ENCODE measurements at places on chromosomes 2 and 18. TPM values are rescaled to one million over a fixed set of nuclear protein-coding genes. Genes with fewer than 3 reads are reported as not detected.

The DNER gene
- total RNA-seq, result 0.41 TPM

The PTCD3 gene
- total RNA-seq, result 68.1 TPM

The KCNE4 gene
- 2.2 TPM for total RNA-seq

The SULT1C4 gene
- 1.6 TPM for total RNA-seq

The SERPINB4 gene
- total RNA-seq, result 0.13 TPM

DNA sequence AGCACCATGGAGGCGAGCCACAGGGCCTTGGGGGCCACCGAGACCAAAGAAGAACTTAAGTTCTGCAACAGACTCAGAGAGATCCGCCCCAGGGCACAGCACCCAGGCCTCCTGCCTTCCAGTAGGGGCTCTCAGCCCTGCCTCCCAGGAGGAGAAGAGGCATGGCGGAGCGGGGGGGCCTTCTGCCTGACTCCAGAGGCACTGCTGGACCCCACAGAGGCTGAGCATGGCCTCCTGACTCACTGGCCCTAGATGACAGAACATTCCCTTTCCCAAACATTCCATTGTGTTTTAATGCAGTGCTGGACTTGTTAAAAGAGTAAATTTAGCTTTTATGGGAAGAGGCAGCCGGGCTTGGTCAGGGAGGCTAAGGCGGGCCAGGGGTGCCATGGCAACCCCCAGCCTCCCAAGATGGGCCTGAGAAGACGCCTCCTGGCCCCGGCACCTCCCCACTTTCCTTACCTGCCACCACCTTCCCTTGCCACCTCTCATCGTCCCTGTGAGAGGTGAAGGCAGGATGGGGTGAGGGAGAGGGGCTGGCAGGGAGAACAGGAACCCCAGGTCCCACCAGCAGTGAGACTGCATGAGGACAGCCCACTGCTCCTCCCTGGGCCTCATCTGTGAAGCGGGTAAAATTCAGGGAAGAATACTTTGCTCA is 65.4 kb downstream of the SMAD7 start:
- no peak for DNase-seq

- no peak for DNase-seq
Measured at GRCh38 chr2:211176514-211177141, 620.2 kb downstream of the CPS1 start.

DNA sequence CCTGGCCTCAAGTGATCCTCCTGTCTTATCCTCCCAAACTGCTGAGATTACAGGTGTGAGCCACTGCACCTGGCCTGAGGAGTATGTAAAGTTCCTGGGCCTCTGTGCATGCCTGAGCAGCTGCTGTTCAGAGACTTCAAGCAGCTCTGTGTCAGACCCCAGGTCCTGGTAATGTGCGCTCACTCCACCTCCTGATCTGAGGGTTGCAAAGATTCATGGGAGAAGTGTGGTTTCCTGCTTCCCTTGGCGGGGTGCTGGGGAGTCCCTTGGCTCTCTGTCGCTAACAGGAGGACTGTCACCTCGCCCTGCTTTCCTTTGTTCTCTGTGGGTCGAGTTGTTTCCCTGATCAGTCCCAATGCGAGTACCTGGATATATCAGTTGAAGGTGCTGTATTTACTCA is 8.6 kb upstream of the IL36A start:
- no peak for DNase-seq

DNA sequence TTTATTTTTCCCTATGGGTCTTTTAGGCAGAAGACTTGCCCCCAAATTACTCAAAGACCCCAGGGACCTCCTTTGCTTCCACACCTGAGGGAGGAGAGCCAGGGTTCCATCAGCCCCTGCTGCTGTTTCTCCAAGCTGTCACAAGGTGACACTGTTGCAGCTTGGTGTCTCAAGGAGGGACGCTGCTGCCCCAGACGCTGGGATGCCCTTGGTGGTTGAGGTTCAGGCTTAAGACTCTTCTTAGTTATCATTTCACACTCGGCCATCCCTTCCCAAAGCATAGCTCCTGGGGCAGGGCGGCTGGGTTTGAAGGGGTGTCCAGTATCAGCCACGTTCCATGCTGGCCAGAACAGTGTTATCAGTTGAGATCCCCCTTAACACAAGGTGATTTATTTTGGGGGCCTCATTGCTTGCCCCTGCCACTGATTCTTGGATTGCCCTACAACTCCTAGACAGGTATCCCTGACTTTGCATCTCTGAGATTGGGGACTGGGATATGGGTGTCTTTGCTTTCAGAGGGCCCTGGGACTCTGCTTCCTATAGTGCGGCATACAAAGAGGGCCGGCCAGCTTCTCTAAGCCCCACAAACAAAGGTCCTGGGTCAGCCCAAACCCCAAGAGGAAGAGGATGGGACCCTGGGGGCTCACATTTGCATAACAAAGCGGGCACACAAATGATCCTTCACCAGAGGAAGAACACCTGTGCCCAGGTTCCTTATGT is 22.7 kb downstream of the GPR55 start:
- DNase-seq, result no peak

- no peak for DNase-seq
Measured at GRCh38 chr18:24239341-24239740, 100.5 kb downstream of the CABYR start.

DNA sequence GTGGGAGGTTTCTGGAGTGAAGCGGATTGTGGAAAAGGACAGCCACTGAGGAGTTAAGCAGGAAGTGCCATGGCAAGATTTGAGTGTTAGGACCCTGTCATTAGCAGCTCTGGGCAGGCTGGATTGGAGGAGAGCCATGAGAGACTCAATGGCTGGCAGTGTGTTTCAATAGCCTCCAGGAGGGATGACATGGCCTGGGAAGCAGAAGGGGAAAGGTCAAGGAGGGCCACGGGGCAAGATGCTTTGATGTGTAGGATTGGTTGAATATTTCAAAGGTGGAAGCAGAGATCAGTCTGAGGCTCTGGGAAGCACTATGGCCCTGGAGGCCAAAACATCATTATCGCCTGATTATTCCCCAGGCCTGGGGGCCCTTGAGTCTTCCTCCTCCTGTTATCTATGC is 229.0 kb upstream of the HS6ST1 start:
- DNase-seq, result no peak

DNA sequence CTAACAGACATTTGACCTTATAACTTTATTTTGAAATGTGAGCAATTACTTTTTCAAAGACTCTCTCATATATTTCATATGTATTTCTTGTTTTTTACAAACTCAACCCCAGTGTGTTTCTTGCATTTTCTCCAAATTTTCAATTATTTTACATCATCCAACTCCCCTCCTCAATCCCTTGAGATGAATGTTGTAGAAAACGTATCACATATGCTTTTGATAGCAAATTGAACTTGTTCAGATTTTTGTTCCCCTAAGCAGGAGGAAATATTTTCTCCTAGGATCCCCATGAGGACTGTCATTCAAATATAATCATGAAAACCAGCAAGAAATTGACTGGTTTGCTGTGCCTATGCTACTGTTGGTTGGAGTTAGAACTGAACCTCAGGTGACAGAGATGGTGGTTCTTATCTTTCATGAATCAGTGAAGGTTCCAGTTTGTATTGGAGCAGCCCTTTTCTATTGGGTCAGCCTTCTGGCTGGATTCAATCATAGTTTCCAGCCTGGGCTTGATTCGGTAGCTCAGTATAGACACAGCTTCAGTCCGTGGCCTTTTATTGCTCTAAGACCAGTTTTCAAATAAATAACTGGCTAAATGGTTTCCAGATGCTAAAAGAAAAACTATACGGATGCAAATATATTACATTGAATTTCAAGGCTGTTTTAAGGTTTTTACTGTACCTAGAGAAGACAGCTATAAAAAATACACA is 591.0 kb downstream of the EPHA4 start:
- no peak for DNase-seq

- DNase-seq, result no peak
Measured at GRCh38 chr2:184779777-184780176, 181.4 kb downstream of the ZNF804A start.

DNA sequence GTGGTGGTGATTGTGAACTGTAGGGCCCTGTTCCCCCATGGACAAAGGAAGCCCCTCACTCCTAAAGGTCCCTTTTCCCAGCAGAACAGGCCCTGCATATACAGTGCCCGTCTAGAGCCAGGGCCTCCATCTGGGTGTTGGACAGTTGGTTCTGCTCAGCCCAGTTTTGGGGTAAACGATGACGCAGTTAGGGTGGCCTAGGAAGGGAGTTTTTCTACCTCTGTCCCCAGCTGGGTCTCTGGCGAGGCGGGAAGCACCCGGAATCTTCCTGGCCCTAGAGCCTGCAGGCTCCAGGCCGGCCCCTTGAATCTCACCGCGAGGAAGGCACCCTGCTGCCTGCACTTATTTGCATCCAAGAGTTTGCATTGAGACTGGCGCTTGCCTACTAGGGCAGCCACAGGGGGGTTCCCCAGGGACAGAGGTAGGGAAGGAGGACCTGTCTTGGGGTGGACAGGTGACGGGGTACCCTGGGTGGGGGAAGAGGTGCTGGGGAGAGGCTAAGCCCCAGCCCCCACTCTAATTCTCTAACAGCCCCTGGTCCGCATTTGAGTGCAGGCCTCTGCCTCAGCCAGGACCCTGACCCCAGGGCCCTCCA is 529 bp upstream of the MTA3 start:
- DNase-seq, result no peak

DNA sequence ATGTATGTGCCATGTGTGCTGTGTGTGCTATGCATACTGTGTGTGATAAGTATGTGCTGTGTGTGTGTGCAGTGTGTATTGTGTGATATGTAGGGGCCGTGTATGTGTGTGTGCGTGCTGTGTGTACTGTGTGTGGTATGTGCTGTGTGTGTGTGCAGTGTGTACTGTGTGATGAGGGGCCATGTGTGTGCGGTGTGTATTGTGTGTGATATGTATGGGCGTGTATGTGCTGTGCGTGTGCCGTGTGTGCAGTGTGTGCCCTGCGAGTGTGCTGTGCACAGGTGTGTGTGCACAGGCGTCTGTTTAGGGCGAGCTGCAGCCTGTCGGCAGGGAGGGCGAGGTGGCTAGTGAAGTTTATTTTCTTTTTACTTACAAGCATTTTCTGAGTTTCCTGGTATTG is 16.1 kb downstream of the SNORC start:
- no peak for DNase-seq

DNA sequence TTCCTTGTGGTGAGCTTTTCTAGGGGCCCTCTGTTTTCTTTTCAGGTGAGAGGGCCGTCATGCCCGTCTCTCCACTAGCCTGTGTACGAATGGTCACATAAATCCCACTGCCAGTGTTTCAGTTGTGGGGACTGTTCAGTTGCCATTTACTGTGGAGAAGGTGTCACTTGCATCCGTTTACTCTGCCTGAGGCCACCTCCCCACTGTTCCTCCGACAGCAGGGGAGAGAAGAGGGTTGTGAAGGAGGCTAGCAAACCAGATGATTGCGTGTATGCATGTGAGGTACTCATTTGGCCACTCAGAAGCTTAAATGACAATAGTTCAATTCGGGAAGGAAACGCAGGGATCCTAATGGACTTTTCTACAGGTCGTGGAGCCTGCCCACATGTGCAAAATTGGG is 3.3 kb downstream of the MTCL1 start:
- DNase-seq, result no peak

DNA sequence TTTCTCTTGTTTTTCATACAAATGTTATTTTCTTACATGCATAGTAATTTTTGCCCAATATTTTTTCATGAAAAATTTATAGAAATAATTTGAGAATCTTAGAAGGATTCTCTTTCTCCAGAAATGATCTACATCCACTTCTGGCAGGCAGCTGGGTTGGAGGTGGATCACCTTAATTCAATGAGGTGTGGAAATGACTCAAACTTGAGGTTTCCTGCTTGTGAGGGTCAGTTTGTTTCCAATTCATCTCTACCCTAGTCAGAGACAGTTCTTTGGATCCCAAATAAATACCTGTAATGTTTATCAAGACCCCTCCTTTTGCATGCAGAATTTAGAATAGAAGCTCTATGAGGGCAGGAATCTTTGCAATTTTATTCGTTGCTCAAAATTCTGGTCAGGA is 35.0 kb upstream of the DYNAP start:
- DNase-seq, result no peak

- no peak for DNase-seq
Measured at GRCh38 chr2:184302506-184302905, 295.8 kb upstream of the ZNF804A start.

DNA sequence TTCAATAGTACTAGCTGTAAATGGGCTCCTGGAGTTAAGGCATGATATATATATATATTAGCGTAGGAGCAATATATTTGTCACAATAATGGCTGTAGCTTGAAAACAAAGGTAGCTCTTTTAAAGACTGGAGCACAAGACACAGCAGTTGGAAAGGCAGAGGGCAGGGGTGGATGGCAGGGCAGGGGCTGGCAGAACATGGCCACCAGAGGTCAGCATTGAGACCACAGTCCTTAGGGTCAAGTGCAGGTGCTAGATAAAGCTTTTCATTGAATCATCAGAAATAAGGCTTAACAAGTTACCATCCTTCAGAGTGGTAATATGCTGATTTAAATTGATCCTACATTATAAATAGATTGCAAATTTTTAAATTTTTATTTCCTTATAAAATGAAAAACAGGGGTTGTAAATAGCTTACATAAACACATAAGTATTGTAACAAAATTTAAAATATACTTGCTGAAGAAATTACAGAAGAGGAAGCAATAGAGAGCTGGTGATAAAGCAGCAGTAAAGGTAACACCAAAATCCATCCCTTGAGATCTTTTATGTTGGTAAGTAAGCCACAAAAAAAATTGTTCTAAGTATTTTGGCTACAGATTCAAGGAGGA is 161.2 kb upstream of the PIEZO2 start:
- DNase-seq, result peak; percentile 64

DNA sequence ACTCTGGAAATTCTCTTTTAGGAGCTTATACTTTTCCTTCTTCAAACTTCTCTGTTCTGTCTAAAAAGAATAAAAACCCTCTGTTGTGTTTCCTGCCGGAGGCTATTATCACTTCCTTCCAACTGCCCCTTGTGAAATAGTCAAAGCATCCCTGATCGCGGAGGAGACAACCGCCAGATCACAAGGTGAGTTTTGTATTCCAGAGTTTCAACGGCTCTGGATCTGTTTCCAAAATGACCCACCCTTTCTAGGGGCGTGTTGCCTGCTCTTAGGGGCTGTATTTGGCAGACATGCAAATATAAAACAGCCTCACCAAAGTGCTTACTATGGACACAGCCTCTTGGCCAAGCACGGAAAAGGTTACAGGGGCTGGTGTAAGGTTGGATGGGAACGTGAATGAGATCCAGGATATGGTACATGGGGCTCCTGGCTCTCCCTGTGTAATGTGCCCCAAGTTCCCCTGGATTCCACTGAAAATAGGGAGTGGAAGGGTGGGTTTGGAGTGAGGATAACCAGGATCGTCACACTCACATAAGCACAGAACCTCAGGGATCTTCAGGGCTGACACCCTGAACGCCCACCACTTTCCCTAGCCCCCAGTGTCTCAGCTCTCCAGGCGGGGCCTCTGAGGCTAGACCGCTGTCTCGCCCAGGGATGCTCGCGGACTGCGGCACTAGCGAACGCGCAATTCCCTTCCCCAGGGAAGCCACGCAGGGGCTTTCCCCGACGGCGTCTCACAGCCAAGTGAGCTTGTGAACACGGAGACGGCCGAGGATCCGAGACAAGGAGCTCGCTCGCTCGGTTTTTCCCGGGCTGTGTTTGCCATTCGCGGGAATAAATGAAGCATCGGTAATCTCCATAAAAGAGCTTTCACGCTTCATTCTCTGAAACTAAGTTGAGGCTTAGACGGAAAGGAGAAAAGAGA is 14.4 kb downstream of the EN1 start:
- DNase-seq, result no peak

- peak; percentile 51 for DNase-seq
Measured at GRCh38 chr2:8685697-8686358, 4.0 kb downstream of the ID2 start.

- DNase-seq, result no peak
Measured at GRCh38 chr2:117952228-117952627, 61.6 kb downstream of the CCDC93 start.

Data from gastrocnemius medialis (tissue), 4 donors.